Kasumi-1 (cell line): ENCODE measurements at places on chromosomes 12 and 14.

DNA sequence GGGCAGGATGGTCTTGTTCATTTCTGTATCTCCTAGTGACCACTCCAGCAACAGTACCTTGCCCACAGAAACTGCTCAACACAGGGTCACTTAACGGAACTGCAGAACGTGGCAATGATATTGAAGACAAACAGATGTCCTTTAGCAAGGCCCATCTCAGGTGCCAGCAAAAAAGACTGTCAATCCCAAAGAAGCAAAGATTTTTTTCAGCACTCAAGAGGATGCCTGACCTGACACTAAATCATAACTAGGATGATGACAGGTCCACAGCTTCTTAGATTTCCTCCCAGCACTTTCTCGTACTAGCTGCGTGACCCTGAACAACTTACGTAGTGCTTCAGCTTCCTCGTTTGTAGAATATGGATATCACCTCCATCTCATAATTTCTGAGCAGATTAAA lies 39.4 kb downstream of the ATP2B1 start:
- no peak for DNase-seq

DNA sequence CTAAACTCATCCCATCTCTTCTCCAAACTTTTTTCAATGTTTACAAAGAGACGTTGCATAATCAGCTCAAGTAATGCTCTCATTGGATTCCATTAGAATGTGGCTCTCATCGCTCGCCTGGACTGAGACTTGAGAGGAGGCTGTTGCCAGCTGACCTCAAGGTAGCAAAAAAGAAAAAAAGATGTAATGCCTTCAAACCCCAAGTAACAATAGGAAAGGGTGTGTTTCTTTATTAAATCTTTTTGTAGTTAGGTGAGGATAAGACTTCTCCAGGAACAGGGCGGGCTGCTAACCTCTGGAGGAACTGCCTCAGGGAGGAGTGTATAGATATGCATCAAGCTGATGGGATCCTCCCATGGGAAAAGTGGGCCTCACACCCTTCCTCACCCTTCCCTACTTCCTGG lies 956 bp upstream of the PTHLH start:
- DNase-seq: no peak

- DNase-seq: no peak
Measured at GRCh38 chr12:59408431-59408830, 187.4 kb upstream of the SLC16A7 start.

DNA sequence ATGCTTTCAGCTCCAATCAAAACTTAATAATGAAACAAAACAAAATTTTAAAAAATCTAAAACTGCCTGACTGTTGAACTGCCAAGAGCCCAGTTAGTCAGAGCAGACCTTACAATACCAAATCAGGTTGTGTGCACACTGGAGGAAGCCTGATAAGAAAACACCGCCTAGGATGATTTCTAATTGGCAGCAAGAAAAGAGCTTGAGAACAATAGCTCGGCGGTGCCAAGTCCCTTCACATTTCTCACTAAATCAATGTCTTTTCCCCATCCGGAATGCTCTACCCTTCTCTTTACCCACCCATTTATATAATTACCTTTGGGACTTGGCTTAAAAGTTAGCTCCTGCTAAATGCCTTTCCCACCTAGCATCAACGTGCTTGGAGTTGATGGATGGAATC lies 256.7 kb downstream of the C12orf75 start:
- no peak for DNase-seq

DNA sequence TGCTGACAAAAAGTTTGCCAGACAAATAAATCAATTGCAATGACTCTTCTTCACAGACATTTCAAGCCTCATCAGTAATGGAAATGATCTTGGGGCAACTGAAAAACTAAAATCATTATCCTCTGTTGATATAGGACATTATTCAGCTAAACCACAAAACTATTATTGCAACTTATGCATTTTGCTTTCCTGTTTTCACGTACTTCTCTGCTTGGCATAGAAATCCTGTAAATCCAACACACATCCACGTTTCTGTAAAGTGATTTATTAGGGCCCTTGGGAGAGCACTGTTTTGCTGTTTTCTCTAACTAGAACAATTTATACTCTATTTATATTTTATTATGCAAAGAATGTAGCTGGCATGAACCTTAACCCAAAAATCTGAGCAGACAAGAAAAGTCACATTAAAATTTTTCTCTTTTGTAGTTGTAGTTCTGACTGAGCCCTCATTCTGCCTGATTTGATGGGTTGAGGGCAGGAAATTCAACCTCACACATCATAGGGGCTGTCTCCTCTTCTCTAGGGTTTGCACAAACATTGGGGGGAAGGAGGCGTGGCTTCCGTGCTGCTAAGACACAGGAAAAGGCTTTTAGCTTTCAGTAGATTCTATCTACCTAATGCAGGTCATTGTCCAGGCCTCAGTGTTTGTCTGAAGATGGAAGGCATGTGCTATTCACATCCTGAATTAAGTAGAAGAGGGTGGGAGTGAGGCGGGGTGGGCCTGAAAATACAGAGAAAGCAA lies 11.5 kb upstream of the NUP107 start:
- no peak for DNase-seq

DNA sequence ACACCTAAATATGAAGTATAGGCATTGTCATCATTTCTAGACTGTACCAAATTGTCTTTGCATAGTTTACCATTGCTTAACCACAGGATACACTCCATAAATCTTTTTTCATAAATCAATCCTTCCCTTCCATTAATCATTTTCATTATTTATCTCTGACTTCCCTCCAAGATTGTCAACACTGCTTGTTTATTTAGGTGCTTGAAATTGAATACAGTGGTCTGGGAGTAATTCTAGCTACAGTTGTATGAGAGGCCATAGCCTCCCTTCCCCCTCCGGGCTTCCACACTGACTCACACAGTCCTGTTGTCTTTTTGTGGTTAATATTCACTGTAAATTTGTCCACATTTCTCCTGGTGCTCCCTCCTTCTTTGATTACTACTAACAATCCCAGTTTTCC lies 114.2 kb upstream of the ARID2 start:
- no peak for DNase-seq

GRCh38 chr12:120235369-120236323 lies 29.9 kb downstream of the PXN start:
- no peak for DNase-seq

DNA sequence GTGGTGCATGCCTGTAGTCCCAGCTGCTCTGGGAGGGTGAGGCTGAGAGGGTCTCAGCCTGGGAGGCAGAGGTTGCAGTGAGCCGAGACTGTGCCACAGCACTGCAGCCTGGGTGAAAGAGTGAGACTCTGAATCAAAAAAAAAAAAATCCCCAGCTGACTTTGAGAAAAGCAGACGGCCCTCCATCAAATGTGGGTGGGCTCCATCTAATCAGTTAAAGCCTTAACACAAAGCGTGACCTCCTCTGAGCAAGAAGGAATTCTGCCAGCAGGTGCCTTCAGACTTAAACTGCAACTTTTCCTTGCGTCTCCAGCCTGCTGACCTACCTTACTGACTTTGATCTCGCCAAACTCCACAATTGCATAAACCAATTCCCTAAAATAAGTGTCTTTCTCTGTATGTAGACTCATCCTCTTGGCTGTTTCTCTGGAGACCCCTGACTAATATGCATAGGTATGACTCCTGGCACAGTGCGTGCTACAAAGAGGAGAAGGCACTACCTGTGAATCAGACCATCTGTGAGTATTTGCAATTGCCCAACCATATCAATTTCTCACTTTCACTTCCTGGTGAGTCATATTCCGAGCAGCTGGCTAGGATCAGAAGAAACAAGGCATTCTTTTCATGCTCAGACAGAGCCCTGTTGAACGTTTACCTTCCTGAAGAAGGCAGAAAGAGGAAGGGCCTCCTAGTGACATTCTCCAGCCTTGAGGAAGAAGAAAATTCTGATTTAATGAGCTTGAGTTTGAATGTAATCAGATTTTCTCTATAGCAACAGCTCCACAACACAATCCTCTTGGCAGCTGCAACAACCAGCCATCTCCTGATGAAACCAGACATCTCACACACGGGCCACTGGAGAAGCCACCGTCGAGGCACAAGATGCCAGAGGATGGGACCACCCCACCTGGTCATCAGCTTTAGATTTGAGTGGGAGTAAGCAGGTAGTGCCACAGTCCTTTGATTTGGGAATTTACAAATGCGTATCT lies 54.3 kb downstream of the CLMN start:
- DNase-seq: peak; percentile 25

GRCh38 chr12:6964605-6965025 lies 5.8 kb downstream of the PHB2 start:
- DNase-seq: no peak

DNA sequence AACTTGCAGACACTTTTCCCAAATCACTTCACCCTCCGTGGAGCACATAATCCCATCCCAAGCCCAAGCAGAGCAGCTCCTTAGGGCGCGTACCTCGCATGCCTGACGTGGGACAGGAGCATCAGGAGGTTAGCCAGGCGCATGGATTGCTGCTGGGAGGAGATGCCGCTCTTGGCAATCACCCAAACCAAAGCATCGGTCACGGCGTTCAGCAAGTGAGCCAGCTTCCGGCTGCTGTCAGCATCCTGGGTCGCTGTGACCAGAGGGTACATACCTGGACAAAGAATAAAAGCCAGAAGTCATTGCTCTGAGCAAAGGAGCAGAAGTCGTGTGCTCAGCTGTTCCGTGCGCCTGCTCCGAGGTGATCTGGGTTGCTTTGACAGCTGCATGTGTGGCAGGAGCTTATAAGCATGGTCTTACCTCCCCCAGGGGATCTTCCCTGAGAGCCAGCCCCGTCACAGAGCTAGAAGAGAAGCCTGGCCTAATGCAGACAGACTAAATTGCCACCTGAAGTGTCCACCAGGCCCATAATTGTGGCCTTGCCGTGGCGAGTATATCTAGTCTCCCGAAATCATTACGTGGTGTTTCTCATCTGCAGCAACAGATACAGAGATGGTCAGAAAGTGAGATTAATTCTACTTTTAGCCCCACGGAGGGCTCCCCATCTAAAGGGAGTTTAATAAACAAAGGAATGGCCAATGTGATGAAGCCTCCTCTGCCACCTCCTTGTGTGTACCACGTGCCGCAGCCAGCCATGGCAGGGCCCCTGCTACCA lies 59.1 kb downstream of the ESR2 start:
- DNase-seq: no peak

GRCh38 chr12:4273273-4273651 lies 300 bp upstream of the CCND2 start:
- no peak for DNase-seq

DNA sequence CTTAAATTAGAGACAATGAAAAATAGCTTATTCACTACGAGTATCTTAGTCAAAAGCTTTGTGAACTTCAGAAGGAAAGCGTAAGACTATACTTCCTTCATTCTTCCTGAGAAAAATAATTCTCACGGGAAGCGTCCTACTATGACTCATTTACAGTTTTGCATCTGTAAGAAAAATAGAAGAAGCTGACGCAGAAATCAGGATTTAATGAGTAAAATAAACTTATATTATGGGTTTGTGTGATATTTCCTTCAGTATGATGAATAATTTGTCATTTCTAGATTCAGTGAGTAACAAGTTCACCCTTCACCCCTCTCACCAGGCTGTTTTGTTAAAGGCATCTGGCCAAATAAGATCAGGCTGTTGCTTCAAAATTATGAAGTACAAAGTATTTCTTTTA lies 17.8 kb upstream of the PDE3A start:
- DNase-seq: no peak

GRCh38 chr12:75564398-75564797 lies 53.0 kb upstream of the KRR1 start:
- no peak for DNase-seq

- DNase-seq: no peak
Measured at GRCh38 chr12:125184213-125184967, 119.2 kb downstream of the AACS start.

DNA sequence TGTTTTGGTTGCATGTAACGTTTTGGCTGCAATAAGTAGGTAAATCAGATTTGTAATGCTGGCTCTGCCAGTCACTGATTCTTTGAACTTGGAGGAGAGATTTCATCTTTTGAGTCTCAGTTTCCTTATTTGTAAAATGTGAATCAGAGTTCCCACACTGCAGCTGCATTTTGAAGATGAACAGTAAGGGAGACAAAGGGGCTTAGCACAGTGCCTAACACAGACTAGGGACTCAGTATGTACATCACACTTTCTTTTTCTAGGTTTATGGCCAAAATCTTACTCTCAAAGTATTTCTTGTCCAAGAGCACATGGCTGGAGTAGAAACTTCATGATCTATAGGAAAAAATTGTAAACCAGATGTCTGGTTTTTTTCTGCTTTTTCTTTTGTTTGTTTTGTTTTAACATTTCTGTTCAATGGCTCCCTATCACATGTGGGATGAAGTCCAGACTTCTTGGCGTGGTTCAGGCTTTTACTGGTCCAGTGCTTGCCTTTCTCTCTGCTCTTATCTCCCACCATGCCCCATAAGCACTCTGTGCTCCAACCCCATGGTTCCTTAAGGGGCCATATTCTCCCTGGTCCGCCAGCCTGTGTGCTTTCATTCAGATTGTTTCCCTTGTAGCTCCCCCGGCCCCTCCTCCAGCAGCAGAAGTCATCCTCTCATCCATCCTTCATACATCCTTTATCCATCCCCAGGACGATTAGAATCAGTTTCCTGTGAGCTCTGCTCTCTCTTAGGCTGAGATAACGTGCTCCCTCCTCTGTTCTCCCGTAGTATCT lies 58.0 kb downstream of the SYNE2 start:
- no peak for DNase-seq

DNA sequence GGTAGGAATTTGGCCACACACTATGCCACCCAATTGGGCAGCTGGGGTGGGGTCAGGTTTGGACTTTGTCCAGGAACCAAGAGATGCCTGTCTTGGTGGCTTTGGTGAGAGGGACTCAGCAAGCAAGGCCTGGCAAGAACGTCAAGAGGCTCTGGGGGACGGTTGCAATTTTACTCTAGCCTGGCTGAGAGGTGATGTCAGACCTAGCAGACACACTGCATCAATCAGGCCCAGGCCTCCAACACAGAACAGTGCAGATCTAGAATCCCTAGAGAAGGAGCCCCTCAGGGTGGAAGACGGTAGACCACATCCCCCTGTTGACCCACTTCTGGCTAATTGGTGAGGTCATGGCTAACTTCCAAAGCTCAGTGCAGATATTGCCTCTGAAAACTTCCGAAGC lies 1.6 kb upstream of the UNC119B start:
- DNase-seq: no peak

- DNase-seq: no peak
Measured at GRCh38 chr12:94762259-94762942, 112.0 kb upstream of the TMCC3 start.

DNA sequence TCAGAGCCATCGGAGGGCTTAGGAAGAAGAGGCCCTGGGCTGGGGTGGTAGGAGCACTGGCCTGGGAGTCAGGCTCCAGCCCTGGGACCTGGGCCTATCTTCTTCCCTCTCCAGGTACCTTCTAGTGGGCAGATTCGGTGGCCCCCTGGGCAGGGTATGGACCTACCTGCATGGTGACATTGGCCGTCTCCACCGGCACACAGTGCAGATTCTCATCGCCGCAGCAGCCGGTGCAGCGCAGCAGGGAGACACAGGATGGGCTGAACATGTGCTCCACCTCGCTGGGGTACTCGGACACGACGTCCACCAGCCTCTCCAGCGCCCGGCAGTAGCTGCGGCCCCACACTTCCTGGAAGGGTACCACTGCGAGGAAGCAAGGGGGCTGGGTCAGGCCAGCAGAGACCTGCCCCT lies 6.2 kb downstream of the PGF start:
- no peak for DNase-seq
